AG10803 (cell line): ENCODE measurements at places on chromosomes 16 and 17.

DNA sequence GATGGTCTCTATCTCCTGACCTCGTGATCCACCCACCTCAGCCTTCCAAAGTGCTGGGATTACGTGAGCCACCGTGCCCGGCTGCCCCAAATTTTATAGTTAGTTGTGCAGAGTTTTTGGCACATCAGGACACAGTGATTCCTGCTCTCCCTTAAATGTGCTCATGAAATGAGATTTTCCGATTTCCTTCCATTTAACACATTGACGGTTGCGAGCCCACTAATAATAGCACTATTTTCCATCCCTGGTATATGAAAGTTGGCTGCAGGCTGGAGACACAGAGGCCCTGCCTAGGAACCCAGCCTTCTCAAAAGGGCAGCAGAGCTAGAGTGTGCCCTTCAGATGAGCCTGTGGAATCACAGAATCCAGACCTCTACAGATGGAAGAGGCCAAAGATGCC is 17.4 kb upstream of the MYH10 start:
- no peak for DNase-seq

- DNase-seq = peak; percentile 53
Measured at GRCh38 chr17:74842599-74843351, 16.9 kb downstream of the GRIN2C start.

DNA sequence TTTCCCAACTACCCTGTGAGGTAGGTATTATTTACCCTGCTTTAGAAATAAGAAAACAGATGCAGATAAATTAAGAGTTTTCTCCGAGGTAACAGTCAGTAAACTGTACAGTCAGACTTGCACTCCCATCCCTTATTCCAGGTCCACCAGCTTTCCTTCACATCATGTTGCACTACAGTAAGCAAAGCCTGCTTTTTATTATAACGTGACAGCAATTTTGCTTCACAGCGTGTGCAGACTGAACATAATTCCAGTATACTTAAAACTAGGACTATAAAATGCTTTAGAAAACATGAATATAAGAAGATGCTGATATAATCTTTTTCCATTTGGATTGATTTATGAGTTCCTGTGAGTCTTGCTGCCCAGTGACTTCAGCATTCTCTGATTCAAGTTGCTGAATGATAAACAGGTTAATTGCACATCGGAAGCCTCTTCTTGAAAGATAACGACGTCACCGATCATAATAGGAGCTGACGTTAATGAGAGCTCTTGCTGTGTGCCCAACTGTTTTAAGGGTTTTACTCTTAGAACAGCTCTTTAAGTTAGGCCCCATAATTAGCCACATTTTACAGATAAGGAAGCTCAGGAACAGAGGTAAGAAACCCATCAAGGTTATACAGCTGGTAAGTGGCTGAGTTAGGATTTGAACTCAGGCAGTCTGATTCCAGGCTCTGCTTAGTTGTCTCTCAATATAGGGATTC is 1.4 kb downstream of the LIG3 start:
- DNase-seq = peak; percentile 43

DNA sequence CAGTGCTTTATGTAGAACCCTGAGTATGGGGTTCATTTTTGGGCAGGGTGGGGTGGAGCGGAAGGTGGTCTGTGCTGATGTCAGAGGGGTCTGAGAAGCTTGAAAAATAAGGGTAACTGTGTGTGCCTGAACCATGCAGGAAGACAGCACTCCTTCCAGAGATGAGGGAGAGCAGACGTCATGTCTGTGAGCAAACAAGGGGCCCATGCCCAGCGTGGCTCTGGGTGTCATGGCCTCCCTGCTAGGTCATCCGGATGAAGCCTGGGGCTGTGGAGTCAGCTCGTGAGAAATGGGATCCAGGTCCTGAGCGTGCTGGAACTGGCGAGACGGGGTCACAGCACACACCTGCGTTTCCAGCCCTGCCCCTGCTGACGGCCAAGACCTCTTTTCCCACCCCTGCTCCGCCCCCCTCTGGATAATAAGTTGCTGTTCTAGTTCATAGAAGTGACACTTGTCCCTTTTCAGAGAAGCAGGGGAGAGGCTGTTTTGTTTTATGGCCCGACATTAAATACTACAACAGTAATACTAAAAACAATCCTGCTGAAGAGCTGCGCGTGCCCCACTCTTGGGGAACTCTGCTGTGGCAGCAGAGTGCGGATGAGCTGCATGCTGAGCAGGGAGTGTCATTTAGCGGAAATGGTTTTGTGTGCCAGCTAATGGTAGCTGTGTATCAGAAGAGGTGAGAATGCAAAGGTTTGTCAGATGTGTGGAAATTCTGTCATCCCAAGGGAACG is 92.6 kb downstream of the RPTOR start:
- no peak for DNase-seq

DNA sequence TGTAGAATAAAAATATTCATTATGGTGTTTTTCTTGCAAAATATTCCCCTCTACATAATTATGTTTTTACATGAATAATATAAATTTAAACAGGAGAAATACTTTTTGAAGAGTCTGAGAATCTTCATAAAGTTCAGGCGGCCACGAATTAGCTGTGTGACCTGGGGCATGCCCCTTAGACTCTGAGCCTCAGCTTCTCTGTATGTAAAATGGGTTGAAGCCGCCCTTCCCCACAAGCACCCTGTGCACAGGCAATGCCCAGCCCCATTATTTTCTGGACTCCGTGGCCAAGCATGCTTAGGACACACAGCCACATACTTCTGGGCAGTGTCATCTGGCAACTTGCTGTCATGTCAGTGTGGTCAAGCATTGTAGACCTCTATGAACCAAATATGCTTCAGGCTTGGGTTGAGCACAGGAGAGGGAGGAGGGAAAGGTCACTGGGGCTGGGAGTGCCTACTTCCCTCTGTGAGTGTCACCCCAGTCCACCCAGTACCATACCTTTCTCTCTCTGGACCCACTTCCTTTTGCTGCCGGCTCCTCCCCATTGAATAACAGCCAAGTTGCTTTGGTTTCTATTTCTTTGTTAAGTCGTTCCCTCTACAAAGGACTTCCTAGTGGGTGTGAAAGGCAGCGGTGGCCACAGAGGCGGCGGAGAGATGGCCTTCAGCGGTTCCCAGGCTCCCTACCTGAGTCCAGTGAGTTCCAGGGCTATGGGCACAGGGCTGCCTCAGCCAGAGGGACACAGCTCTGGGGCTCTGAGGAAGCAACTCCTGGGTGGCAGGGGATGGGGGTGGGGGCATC is at the start of gene LGALS9:
Gene LGALS9, plus strand, starts transcription at position 582 of the 804 bp plus-strand sequence. Its CDS starts 78 bp downstream, at position 660.
- peak; percentile 51 for DNase-seq

DNA sequence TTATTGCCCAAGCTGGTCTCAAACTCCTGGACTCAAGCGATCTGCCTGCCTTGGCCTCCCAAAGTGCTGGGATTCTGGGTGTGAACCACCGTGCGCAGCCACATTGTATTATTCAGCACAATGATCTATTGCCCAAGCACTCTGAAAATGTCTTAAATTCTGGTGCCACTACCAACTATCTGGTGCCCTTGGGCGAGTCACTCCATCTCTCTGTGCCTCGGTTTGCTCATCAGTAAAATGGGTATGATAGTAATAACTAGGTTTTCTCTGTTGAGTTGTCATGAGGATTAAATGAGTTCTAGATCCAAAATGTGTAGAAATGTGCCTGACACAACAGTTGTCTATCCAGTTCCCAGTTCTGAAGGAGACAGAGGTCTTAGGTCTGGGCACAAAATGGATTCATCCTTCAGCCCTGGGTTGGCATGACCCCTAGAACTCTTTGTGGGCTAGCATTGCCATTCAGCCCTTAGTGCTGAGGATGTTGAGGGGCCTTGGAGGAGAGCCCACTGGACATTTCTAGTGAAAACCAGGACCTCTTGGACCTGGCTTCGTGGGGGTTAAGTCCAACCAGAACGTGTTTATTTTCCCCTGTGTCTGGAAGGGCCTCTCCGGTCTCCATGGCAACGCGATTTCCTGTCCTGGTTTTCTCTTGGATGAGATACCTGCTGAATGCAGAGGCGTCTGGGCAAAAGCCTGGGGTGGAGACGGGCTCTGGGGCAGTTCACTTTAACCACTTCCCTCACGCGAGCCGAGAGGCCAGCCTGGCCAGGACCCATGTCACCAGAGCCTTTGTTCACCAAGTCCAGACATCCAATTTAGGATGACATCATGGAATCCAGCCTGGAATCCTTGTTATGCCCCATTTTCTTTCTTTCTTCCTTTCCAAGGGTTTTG is 43.7 kb upstream of the TNRC6A start:
- DNase-seq = peak; percentile 83

- no peak for DNase-seq
Measured at GRCh38 chr16:82682767-82683166, 56.0 kb downstream of the CDH13 start.

DNA sequence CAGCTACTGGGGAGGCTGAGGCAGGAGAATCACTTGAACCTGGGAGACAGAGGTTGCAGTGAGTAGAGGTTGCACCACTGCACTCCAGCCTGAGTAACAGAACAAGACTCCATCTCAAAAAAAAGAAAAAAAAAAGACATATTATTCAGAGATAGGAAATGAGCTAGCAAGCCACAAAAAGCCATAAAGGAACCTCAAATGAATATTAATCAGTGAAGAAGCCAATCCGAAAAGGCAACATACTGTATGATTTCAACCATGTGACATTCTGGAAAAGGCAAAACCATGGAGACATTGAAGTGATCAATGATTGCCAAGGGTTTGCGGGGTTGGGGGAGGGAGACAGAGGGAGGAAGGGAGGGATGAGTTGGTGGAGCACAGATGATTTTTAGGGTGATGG is 8.4 kb upstream of the EXOC7 start:
- DNase-seq = peak; percentile 25

- peak; percentile 97 for DNase-seq
Measured at GRCh38 chr16:83530293-83530692, 277.5 kb upstream of the HSBP1 start.

GRCh38 chr17:42878123-42878880 is 22.3 kb upstream of the G6PC1 start:
- no peak for DNase-seq

DNA sequence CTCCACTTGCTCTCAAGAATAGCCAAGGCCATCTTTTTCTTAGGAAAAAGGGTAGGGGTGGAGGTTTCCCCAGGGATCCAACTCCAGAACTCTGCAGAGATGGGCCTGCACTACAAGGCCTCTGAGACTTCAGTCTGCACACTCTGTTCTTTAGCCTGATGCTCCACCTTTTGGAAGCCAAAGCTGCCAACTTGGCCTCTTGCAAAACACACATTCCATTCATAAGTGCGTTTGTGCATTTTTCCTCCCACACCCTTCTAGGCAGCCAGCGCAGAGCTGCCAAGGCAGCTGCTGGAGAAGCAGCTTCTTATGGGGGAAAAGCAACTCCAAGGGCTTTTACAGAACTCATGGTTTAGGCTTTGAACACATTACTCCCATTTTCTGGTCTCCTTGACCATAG is 45.3 kb downstream of the REXO5 start:
- DNase-seq = peak; percentile 97

DNA sequence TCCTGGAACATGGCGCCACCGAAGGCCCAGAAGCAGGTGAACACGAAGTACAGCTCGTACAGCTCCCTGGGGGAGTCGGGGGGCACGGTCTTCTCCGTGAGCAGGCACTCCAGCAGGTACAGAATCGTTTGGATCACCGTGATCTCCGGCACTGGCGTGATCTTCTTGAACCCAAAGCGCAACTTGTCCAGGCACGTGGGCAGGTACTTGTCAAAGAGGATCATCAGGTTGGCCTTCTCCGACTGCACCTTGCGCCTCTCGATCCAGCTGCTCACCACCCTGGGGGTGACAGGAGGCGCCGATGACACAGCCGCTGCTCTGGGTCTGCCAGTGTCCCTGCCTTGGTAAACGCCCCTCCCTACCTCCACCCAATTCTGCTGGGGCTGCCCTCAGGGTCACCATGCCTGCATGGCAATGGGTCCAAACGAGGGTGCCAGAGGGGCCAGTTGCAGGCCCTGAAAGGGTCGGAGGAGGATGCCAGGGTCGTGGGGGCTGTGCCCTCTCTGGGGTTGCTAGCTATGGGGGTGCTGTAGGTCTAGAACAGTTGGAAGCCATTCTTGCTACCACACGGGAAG is 90.9 kb downstream of the DNAH17 start:
- no peak for DNase-seq

DNA sequence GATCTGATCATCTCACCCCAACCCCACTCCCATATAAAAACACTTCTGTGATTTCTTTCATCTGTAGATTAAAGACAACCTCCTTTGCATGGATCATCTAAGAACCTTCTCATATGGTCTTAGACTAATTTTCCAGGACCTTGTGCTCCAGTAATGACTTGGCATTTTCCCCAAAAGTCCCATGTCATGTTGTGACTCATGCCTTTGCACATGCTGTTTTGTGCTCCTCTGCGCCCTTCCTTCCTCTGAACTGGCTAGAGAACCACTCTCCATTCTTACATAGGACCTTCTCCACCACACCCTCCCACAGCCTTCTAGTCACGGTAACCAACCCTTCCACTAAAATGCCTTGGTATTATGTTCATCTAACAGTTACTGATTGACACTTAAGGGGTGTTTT is 99.5 kb upstream of the AXIN2 start:
- DNase-seq = peak; percentile 83

GRCh38 chr17:1947229-1947742 is 77.8 kb downstream of the RTN4RL1 start:
- DNase-seq = no peak

GRCh38 chr17:1773696-1774181 is 11.9 kb downstream of the SERPINF1 start:
- no peak for DNase-seq

- DNase-seq = no peak
Measured at GRCh38 chr17:81063106-81064093, 28.4 kb downstream of the BAIAP2 start.

GRCh38 chr17:7834542-7834956 is 532 bp downstream of the KDM6B start:
- no peak for DNase-seq

DNA sequence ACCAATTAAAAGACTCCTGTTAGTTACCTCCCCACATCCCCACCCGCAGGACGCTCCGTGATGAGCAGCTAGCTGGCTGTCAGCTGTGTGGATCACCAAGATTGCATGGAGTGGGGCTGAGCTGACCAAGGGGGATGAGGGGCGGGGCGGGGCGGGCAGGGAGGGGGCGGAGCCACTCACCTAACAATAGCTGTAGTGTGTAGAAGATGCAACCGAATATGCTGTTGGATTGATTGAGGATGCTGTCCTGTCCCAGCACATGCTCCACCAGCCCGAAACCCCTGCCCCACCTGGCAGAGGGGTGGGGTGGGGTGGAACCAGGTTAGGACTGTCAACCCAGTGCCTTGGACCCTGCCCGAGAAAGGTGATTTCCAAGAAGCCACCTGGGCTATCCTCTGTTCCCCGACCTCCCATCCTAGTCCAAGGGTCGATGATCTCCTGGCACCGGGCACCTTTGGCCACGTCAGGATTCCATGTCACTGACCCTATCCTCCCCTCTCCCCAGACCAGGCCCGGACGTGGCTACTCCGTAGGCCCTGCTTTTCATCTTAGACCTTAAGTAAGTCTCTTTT is 1.4 kb downstream of the VKORC1 start:
- peak; percentile 31 for DNase-seq

GRCh38 chr16:13557418-13557817 is 362.5 kb upstream of the ERCC4 start:
- no peak for DNase-seq

DNA sequence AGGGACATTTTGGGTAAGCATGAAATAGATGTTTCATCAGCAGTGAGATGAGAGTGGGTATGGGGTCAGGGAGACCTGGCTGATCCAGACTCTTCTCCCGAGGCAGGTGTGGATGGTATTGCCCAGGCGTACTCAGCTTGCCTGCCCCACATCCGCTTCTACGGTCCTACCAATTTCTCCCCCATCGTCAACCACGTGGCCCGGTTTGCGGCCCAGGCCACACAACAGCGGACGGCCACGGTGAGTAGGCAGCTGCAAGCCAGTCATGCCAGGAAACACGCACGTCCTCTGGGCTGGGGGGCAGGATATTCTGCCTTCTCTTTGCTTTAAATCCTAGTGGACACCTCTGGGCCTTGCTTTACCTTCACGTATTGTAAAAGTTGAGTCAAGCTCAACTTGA is 44.7 kb downstream of the CPNE2 start:
- DNase-seq = no peak
